ENCODE measurements at places on chromosomes 7 and 10. TPM values are rescaled to one million over a fixed set of nuclear protein-coding genes. Genes with fewer than 3 reads are reported as not detected.

Gene EGR2
- 0.73 TPM for total RNA-seq

Gene FBXL13
- total RNA-seq, result 25.3 TPM

Gene MYL10
- not detected for total RNA-seq

Gene CALY
- 2.0 TPM for total RNA-seq

Gene OLAH
- total RNA-seq, result not detected

Gene CYP3A4
- not detected for total RNA-seq

Gene TMEM229A
- 0.29 TPM for total RNA-seq

Gene SRGN
- 43.8 TPM for total RNA-seq

Gene NEUROG3
- not detected for total RNA-seq

Gene GSTO1
- total RNA-seq, result 39.7 TPM

Measured in stomach (tissue), 19 donors.